ENCODE measurements at places on chromosomes 16 and 17. TPM values are rescaled to one million over a fixed set of nuclear protein-coding genes. Genes with fewer than 3 reads are reported as not detected.
A peak's percentile ranks its signal among the peaks of the same experiment; 100 is the strongest.

DNA sequence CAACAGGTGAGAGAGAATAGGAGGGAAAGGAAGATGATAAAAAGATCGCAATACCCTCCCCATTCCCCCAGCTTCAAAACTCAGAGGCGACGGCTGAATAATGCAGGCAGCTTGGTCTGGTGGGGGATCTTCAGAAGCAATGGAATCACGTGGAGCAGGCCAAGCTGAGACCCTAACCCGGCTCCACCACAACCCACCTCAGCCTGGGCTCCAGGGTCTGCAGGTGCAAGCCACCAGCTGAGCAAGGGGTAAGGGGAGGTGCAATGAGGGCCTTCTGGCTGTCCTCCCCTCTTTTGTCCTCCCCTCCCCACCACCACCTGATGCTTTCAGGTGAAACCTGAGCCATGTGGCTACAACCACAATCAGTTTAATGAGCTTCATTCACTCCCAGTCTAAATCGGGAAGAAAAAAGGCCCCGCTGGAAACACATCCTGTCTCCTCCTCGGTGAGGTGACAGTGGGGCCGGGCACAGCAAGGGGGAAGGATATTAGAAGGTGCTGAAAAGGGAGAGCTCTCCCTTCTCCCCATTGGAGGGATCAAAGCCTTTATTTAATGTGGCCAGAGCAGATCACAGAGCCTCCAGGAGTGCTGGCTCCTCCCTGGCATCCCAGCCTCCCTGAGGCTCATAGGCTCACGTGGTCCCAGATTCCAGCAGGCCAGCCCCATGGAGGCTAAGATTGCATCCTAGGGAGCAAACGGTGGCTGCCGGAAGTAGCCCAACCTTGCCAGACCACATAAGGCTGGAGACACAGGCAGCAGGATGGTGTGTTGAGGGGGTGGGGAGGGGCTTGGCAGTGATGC is 261.0 kb downstream of the SOX9 start:
- no peak for DNase-seq

- no peak for DNase-seq
Measured at GRCh38 chr16:56780646-56781045, 50.7 kb downstream of the NUP93 start.

DNA sequence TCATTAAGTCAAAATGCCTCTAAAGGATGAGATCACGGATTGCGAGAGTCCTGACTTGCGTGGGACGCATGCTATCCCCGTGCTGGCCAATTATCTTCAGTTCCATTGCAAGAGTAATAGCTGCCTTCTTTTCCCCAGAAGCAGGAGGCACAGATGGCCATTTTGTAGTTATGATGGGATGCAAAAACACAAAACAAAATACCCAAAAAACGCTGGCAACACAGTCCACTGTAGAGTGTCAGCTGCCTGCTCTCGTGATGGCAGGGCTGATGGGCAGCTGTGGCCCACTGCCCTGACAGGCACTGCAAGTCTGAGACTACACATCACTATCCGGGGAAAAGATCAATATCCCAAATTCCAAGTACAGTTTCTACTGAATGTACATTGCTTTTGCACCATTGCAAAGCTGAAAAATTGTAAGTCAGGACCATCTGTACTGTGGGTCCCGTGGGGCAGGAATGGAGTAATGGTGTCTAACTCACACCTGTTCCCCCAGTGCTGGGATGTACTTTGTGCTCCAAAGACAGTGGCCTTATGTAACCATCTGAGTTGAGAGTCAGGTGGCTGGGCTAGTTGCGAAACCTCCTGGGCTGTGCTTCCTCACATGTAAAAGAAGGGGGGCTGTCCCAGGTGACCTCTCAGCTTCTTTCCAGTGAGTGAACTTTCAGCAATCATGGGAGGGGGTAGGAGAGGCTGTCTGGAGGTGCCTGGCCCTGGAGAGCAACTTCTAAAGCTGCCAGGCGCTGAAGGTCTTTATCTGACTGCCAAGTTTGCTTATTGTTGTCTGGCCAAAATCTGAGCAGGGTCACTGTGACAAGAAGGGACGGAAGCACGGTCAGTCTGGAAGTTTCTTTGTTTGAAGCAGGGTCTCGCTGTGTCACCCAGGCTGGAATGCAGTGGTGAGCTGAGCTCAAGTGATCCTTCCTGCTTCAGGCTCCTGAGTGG is 4.7 kb downstream of the SLC47A1 start:
- DNase-seq = peak; percentile 77

GRCh38 chr17:62876063-62876462 is 67.9 kb upstream of the MARCHF10 start:
- no peak for DNase-seq

GRCh38 chr16:72211110-72211509 is 39.2 kb upstream of the PMFBP1 start:
- DNase-seq = no peak

- no peak for DNase-seq
Measured at GRCh38 chr17:79332011-79332554, 257.5 kb downstream of the ENGASE start.

- no peak for DNase-seq
Measured at GRCh38 chr17:67773246-67773645, 52.1 kb upstream of the BPTF start.

DNA sequence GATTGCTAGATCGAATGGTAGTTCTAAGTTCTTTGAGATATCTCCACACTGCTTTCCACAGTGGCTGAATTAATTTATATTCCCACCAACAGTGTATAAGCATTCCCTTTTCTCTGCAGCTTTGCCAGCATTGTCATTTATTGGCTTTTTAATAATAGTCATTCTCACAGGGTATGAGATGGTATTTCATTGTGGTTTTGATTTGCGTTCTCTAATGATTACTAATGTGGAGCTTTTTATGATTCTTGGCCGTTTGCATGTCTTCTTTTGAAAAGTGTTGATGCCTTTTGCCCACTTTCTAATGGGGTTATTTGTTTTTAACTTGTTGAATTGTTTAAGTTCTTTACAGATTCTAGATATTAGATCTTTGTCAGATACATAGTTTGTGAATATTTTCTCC is 36.5 kb upstream of the BCAS3 start:
- no peak for DNase-seq

DNA sequence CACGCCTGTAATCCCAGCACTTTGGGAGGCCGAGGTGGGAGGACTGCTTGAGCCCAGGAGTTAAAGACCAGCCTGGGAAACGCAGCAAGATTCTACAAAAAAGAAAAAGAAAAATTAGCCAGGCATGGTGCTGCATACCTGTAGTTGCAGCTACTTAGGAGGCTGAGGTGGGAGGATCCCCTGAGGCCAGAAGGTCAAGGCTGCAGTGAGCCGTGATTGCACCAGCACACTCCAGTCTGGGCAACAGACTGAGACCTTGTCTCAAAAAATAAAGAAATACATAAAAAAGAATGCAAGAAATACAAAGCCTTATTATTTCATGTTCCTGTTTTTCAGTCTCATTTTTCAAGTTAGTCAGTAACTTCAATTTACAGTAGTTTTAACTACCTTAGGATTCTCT is 5.9 kb upstream of the CNOT1 start:
- DNase-seq = no peak

GRCh38 chr17:67401598-67402504 is 24.8 kb downstream of the PITPNC1 start:
- no peak for DNase-seq

GRCh38 chr16:8768692-8769091 is 28.7 kb downstream of the TMEM186 start:
- no peak for DNase-seq

GRCh38 chr16:50844840-50845239 is 103.0 kb downstream of the CYLD start:
- DNase-seq = no peak

GRCh38 chr16:61413021-61413420 is 623.2 kb downstream of the CDH8 start:
- DNase-seq = no peak

- peak; percentile 57 for DNase-seq
Measured at GRCh38 chr17:2025220-2025621, at the start of gene RTN4RL1. Gene RTN4RL1 (minus strand): TSS chr17:2025334. CDS start chr17:2024865, 469 bp downstream.

- no peak for DNase-seq
Measured at GRCh38 chr16:56673921-56674320, 4.3 kb downstream of the MT1H start.

Gene ASB16
- total RNA-seq = not detected

Gene SLFN13
- 24.7 TPM for total RNA-seq

Gene SDR42E2
- total RNA-seq = not detected

Gene KRT17
- 85.6 TPM for total RNA-seq

Gene CCL8
- 7.3 TPM for total RNA-seq

Gene ERN2
- total RNA-seq = 0.84 TPM

Gene ABCC12
- not detected for total RNA-seq

Gene C16orf54
- 3.3 TPM for total RNA-seq

Gene TAT
- total RNA-seq = 0.18 TPM

Gene SSTR5
- total RNA-seq = not detected

Gene NFATC2IP
- 37.3 TPM for total RNA-seq

Gene CTRB1
- not detected for total RNA-seq
